ENCODE measurements at places on chromosomes 13 and 19.

- no peak for DNase-seq
Observed at GRCh38 chr13:102203718-102204117, 198.1 kb downstream of the FGF14 start.

DNA sequence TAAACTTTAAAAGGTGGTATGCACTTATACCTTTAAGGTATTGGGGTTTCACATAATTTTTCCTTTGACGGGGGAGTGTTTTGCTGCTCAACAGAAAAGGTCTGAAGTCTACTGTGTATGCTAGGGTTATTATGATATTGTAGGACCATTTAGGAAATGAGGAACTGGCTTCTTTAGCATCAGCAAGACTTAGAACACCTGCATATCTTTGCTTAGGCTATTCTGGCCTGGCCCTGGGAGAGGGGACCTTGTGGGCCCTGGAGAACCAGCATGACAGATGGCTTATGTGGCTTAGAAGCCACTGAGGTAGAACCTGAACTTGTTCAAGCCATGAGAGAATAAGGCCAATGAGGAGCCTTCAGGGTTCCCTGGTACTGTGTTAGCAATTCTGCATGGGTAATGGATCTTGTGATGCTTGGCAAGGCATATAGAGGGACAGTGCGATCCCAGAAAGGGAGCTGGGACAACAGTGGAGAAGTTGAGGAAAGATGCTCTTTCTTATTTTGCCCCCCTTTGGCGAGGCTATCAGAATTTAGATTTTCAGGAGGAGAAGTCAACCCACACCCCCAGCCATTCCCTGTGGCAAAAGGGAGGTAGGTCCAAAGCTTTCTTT is 4.3 kb downstream of the RGCC start:
- no peak for DNase-seq

- no peak for DNase-seq
Observed at GRCh38 chr13:74674720-74675119, 540.5 kb upstream of the KLF12 start.

GRCh38 chr13:52743988-52744387 is 4.4 kb upstream of the CNMD start:
- DNase-seq = no peak

DNA sequence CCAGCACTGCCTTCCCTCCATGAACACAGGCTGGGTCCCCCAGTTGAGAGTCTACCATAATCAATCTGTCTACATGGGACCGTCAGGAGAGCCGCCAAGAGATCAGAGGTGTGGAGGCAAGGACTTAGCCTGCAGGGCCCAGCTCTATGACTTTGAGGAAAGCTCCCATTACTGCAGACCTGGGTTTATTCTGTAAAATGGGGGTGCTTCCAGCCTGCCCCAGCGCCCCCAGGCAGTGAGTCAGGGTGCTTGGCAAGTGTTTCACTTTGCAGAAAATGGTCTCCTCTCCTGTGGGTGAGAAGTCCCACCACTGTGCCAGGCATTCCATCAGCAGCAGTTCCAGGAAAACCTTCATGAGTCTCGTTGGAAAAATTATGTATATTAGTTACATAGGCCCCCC is 75.5 kb upstream of the VSTM2B start:
- no peak for DNase-seq

- no peak for DNase-seq
Observed at GRCh38 chr13:77298426-77298825, 28.5 kb downstream of the MYCBP2 start.

GRCh38 chr13:108477376-108477775 is 152.0 kb upstream of the MYO16 start:
- no peak for DNase-seq

DNA sequence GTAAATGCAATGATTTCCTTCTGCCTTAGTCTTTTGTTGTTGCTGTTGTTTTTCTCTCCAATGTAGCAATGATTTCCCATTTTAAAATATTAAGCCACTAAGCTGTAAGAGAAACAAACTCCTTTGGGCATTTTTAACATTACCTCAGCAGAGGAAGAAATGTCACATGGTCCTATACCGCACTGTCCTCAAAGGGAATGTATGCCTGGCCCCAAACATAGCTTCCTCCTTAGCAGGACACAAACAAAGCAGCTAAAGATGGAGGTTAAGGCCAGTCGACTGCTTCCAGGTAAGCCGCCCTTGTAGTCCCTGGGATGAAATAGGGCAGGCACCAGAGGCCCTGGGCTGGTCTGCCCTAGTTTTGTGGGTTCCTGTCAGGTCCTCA is 249.0 kb downstream of the TSHZ3 start:
- DNase-seq = no peak

DNA sequence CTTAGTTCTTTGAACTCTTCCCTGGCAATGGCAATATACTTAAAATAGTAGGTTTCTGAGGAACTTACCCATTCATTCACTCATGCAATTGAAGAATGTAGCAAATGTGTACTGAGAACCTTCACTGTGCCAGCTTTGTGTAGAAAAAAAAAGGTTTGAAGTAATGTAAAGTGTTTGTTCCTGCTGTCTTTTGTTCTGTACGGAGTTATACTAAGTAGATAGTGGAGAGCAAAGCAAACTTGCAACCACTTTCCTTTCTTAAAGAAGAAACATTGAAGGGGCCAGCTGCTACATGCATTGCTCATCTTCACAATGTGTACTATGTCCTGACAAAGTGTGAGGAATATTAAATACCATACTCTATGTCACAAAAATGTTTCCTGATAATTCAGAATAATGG is 68.9 kb upstream of the FREM2 start:
- DNase-seq = no peak

- DNase-seq = no peak
Observed at GRCh38 chr19:56760842-56761241, 79.7 kb downstream of the PEG3 start.

DNA sequence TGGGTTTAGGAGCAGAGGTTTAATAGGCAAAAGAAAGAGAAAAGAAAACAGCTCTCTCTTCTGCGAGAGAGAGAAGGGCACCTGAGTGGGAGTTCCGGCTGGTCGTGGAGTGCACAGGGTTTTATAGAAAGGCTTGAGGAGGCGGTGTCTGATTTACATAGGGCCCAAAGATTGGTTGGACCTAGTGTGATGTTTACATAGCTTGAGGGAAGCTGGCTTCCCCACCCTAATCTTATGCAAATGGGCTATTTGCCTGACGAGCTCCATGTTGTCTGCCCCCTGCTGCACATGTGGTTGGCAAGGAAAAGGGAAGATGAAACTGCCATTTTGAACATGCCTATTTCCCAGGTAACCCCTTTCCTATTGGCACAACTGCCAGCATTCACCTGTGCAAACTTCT is 21.5 kb upstream of the MEDAG start:
- no peak for DNase-seq

DNA sequence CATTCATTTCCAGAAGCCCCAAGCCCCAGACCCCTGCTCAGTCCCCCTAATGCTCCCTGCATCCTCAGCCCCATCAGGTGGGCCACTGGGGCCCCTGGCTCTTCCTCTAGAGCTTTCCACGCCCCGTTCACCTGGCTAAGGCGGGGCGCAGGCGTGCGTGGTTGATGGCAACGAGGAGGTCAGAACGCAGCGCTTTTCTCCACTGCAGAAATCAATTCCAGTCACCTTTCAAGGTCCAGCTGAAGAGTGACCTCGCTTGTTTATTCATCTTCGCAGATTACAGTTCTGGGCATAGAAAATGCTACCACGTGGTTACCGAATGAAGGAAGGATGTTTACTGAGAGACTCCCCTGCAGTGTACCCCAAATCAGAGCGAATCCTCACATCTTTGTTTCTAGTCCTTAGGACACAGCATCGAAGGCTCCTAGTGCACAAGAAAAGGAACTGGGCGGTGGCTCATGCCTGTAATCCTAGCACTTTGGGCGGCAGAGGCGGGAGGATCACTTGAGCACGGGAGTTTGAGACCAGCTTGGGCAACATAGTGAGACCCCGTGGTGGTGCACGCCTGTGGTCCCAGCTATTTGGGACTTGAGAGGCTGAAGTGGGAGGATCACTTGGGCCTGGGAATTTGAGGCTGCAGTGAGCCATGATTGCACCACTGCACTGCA is 828 bp upstream of the PBX4 start:
- DNase-seq = no peak

- no peak for DNase-seq
Observed at GRCh38 chr13:71830736-71831135, 36.3 kb downstream of the DACH1 start.

GRCh38 chr13:45109102-45109720 is 11.1 kb upstream of the GTF2F2 start:
- no peak for DNase-seq

DNA sequence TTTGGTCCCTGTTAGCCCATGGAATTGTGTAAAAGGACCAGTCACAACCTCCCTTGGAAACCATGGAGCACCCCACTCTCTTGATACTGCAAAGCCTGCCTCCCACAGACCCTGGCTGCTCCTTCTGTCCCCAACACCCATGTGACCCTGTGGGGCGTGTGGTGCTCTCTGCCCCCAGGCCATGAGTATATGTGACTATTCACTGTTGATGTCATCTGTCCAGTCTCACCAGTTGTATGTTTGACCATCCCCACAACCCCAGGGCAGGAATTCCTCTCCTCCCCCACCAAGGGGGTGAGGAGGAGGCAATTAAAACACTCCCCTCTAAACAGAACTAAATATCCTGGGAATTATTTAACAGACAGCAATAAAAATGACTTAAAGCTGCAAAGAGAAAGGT is 35.2 kb downstream of the KCTD15 start:
- DNase-seq = no peak

DNA sequence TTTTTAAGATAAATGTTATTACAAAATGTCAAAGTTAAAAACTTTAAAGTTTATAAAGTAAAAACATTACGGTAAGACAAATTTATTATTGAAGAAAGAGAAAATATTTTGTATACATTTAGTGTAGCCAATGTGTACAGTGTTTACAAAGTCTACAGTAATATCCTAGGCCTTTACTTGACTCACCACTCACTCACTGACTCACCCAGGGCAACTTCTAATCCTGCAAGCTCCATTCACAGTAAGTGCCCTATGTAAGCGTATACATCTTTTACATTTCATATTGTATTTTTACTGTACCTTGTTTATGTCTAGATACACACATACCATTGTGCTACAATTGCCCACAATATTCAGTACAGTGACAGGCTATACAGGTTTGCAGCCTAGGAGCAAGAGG is 448.2 kb downstream of the KCTD12 start:
- DNase-seq = no peak

- no peak for DNase-seq
Observed at GRCh38 chr13:108858676-108859075, 229.3 kb downstream of the MYO16 start.

DNA sequence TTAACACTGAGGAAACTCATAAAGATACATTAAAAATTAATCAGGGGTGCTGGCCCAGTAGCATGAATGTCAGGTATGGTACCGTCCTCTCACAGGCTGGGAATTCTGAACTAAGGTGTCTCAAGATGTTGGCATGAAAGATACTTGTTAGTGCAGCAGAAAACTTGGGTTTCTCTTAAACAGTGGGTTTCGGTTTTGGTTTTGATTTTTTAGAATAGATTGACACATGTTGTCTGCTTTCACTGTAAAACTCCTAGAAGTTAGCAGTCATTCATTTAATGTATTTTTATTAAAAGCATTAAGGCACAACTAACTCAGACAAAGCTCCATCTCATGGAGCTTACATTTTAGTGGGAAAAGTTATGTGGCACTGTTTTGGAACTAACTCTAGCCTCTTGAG is 3.5 kb upstream of the OBI1 start:
- DNase-seq = no peak

GRCh38 chr19:17125062-17125727 is 49.6 kb downstream of the MYO9B start:
- peak; percentile 69 for DNase-seq

Data from CD4-positive, alpha-beta T cell treated with Interleukin-12 subunit alpha and Interleukin-12 subunit beta, for 1 hour (primary cell).